ENCODE measurements at places on chromosomes 7 and 10.

DNA sequence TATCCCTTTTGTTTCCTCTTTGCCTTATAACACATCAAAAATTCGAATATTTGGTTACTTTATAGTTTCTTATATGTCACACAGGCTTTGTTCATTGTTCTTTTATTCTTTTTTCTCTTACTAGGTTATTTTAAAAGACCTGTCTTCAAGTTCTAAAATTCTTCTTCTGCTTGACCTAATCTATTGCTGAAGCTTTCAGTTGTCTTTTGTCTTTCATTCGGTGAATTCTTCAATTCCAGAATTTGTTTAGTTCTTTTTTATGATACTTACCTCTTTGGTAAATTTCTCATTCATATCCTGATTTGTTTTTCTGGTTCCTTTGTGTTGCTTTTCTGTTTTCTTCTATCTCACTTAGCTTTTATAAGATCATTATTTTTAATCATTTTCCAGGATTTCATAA, 188.4 kb downstream of the ZEB1 start:
- DNase-seq: no peak

DNA sequence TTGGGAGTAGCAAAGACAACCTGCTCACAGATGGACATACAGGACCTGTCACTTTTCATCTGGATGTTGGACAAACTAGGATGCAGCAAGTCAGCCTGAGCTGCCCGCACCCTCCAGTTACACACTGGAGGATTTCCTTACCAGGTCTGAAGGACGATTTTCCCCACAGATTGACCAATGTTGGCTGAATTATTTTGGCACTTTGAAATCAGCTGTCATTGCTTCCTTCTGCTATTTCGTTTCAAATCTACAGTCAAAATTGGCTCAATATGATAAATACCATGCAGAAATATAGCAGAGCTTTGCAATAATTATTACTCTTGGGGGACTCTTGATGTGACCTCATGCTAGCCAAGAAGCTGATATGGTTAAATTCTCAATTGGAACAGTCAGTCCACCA, 2.5 kb downstream of the CLRN3 start:
- no peak for DNase-seq

GRCh38 chr10:119159332-119159731, 6.2 kb downstream of the SFXN4 start:
- no peak for DNase-seq

GRCh38 chr10:3542185-3542611, 242.8 kb downstream of the KLF6 start:
- no peak for DNase-seq

DNA sequence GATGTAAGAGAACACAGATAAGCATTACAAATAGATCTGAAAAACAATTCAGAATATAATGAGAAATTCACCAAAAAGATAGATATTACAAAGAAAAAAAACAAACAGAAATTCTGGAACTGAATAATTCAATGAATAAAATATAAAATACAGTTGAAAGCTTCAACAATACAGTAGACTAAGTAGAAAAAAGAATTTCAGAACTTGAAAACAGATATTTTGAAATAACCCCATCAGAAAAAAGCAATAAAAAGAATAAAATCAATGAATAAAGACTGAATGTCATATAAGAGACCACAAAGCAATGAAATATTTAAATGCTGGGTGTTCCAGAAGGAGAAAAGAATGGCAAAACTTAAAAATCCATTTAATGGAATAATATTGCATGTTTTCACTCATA, 611.4 kb upstream of the GHITM start:
- DNase-seq: no peak
